ENCODE measurements at places on chromosomes 6 and 20.

DNA sequence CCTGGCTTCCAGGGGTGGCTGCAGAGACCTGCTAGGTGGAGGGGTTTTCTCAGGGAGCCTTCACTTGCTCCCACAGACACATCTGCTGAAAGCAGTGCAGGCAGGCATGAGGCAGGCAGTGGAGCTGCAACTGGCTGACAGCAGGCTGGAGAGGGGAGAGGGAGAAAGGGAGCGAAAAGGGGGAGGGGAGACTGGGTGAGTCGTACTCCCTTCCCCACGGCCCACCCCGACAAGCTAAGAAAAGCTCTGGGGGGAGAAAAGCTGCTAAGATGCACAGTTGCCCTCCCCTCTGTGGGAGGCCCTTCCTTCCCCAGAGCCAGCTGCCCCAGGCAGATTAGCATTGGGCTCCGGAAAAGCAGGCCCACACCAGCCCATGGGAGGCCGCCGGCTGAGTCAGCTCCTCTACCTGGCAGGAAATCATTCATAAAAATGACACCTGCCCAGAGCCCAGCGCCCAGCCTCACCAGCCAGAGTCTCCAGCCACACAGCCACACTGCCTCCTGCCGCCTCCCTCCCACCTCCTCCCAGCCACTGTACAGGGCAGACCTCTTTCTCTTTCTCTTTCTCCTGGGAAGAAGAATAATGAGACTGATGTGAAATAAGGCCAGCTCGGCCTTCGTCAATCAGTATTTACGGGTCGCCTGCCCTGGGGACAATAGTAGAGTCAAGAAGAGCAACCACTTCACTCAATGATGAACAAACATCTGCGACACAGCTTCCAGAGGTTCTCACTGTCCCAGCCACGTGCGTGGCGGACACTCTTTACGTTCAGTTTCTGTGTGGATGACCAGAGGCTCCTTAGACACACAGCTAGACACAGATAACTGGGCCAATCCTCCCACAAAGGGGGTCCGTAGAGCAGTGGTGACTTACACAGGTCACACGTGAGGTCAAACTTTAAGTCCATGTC, 7.7 kb upstream of the C20orf203 start:
- DNase-seq = no peak

GRCh38 chr6:167768471-167769215, 58.1 kb upstream of the AFDN start:
- DNase-seq = no peak

DNA sequence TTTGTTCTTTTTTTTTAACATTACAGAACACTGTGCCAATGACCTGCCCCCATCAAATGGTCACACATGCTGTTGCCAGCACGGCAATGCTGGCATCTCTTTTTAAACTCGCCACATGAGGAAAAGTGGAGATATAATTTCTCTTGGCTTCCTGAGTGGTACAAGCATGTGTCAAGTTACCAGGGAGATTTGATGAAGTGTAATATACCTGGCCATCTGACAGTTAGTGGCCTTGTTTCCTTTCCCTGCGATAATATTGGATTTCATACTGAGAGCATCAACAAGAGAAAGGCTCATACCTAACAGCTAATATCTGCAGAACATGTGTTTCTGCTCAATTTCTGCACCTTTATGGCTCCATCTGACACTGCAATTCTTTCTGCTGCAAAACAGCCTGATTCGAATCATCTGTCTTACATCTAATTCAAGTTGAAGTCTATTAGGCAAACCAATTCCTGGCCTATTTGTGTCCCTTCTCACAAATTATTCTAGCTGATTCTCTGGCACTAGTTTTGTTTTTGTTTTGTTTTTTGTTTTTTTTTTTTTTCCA, 519.5 kb downstream of the PREX1 start:
- DNase-seq = no peak

DNA sequence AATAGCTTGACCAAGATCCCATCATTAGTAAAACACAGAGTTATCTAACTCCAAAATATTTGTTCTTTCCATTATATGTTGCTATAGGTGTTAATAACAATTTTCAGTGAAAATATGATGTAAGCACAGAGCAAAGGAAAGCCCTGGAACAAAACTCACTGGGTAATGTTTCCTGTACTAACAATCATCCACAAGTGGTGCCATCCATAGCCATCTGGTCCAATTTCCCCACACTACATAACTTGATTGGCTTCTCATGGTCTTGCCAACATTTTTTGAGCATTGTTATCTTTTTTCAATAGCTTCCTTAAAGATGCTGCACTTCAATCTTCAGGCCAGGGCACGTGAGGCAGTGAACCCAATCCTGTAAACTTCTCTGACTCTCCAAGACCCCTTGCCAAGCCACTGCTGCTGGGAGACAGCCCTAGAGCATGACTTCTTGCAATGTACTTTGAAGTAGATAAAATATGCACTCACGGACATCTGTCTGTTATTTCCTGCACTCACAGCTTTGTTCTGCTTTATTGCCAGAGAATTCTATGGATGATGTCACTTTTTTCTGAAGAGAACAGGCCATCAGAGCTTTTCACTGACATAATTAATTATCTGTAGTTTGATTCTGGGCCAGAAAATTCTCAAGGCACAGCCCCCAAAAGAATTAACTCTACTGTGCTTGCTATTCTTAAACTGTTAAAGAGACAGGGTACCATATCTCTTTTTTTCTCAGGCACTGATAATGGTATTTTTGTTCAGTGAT, 97.5 kb upstream of the TMEM30A start:
- no peak for DNase-seq

DNA sequence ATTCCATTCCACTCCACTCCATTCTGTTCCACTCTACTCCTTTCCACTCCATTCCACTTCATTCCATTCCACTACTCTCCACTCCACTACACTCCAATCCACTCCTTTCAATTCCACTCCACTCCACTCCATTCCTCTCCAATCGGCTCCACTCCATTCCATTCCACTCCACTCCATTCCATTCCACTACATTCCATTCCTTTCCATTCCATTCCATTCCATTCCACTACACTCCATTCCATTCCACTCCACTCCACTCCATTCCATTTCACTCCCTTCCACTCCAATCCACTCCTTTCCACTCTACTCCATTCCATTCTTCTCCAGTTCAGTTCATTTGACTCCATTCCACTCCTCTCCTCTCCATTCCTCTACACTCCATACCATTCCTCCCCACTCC, 26.2 kb upstream of the DEFB125 start:
- DNase-seq = no peak

DNA sequence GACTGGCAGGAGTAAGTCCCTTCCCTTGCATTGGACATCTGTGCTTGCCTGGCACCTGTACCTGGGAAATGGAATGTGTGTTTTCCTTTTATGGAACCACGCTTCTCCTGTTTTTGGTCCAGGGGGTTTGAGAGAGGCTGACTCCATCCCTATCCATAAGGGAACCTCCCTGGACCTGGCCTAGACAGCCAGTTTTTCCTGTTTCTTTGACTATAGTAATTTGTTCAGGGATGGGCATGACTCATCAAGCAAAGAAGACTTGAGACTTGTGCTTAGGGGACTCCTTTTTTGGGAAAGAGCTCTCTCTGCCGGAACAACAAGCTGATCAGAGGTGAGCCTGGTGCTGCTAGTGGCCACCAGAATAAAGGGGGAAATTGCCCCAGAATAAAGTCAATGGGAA, 393.8 kb downstream of the CDH26 start:
- no peak for DNase-seq

GRCh38 chr6:129453073-129453472, 256.9 kb downstream of the ARHGAP18 start:
- DNase-seq = no peak

- no peak for DNase-seq
These were observed 53.9 kb downstream of the CDK19 start for GRCh38 chr6:110761371-110761770.

DNA sequence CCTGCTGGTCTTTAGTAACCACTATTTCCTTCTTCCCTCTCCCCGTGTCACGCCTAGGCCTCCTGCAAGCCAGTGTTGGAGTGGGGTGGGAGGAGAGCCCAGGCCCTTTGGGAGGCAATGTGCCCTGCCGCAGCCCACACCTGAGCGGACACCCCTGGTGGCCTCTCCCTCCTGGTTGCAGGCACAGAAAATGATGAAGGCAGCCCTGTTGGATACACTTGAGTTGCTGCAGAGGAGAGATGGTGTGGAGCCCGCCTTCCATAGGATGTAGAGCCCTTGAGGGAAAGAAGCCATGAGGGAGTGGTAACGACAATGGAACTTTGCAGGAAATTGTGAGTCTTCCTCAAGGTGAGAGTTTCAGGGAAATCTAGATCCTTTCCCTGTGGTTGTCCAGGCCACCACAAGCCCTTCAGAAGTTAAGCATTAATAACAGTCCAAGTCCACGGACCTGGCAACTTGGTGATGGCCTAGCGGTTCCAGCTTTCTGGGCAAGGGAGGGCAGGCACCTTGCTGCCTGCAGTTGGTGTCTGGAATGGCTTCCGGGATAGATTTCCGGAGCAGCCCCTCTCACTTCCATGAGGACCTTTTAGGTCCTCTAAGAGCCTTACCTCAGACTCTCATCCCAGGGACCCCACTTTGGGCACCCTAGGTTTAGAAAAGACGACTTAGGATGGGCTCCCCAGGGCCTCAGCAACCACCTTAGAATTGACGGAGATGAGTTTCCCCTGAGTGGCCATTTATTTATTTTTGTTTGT, 67.3 kb upstream of the NXT1 start:
- no peak for DNase-seq

- peak; percentile 82 for DNase-seq
These were observed 32.3 kb downstream of the YTHDF1 start for GRCh38 chr20:63183422-63184146.

DNA sequence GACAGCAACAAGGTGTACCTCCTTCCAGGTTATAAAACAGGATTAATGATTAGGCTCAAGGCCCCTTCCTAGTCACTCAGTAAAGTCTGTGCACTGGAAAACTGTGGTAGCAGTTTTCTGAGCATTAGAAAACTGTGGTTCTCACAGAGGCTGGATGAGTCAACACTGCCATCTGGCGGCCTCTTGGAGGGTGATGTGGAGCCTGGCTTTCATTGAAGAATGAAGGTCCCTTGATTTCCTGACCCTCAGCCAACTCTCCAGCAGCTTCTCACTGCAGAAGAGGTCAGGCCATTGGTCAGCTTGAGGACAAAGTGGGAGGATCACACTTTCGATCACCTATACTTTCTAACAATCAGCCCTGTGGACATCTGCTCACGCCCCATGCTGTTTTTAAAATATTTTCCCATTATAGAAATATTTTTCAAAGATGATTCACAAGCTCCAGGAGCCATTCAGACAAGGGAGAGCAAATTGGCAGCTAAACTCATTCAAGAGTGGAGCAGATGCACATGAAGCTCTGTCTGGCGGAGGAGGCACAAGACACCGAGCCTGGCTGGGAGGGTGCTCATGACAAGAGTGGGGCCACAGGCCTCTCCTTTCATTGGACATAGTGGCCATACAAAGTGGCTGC, 23.2 kb downstream of the PSMB1 start:
- DNase-seq = peak; percentile 87

- no peak for DNase-seq
These were observed 10.4 kb downstream of the ADTRP start for GRCh38 chr6:11767978-11768756.

GRCh38 chr6:42341771-42342553, 109.8 kb downstream of the TRERF1 start:
- DNase-seq = no peak

DNA sequence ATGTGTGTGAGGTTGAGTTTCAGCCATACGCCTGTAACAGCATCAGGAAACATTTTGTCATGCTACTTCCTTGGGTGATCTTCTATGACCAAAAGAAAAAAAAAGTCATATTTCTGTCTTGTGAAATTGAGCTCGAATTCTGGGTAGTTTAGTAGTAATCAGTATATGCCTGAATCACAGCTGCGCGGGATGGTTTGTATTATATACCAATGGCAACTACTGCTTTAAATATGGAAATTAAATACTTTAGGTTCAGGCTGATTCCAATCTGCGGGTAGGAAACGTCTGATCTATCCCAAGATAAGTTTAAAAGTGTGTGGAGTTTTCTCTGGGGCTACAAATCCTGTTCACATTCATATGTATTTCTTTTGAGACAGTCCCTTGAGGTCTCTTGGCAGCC, 115.6 kb upstream of the FERMT1 start:
- DNase-seq = no peak

- DNase-seq = no peak
These were observed 108.8 kb downstream of the HUS1B start for GRCh38 chr6:548091-548490.

DNA sequence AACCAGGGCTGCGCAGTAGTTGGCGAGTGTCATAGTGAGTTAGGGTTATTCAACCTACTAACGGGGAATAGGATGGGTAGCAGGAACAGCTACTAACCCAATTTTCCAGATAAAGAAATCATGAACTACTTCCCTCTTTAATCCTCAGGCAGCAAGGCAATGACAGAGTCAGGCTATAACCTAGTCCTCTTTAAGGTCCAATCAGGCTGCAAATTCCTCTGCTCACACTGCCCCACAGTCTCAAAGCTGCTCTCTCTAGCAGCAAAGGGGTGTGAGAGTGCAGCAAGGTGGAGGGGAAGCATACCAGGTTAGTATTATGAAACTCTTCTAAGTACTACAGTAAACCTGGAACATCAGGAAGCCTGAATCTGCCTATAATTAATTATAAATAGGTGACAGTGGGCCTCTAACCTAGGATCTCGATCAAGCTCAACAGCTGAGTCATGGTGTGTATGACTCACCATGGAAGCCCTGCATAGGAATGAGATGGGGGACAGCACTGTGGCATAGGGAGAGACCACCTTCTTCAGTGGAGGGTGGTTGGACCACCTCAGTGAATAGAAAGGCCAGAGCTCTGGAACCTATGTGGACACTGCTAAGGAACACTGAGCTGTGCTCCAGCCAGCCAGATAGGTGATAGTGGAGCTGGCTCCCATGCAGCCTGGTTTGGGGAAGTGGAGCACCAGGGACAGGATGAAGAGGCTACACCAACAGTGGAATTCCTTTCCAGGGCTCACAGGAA, 7.9 kb downstream of the PEX6 start:
- no peak for DNase-seq

DNA sequence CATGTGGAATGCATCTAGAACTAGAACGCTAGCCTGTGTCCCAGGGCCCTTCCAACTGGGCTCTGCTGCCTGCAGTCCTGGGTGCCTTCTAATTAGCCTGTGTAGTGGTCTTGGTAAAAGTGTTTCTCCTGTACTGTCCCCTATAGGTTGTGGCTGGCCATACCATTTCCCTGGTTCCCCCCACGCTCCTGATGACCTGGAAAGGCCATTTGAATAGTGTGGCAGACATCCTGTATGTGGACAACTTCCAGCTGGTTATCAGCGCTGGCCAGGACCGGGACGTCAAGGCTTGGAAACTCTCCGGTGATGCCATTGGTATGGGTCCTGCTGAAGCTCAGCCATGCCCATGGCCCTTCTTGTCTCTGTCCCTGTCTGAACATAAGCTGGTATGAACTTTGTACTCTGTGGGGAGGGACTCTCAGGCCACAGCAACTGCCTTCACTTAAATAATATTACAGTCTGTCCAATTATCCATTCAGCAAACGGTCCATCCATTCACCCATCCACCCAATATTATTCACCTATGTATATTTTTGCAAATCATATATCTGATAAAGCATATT, 60.7 kb downstream of the SUN5 start:
- DNase-seq = no peak

- DNase-seq = no peak
These were observed 87.3 kb downstream of the FAM120B start for GRCh38 chr6:170393807-170394399.

All from activated effector memory CD4-positive, alpha-beta T cell treated with anti-CD3 and anti-CD28 coated beads, Interleukin-2, amount 50 U/mL, for 16 hours (primary cell).